ENCODE measurements at places on chromosomes 2 and 18.

GRCh38 chr2:43104106-43104505 is 122.3 kb downstream of the ZFP36L2 start:
- no peak for DNase-seq

- no peak for DNase-seq
Measured at GRCh38 chr2:137940154-137940553, 24.1 kb upstream of the HNMT start.

DNA sequence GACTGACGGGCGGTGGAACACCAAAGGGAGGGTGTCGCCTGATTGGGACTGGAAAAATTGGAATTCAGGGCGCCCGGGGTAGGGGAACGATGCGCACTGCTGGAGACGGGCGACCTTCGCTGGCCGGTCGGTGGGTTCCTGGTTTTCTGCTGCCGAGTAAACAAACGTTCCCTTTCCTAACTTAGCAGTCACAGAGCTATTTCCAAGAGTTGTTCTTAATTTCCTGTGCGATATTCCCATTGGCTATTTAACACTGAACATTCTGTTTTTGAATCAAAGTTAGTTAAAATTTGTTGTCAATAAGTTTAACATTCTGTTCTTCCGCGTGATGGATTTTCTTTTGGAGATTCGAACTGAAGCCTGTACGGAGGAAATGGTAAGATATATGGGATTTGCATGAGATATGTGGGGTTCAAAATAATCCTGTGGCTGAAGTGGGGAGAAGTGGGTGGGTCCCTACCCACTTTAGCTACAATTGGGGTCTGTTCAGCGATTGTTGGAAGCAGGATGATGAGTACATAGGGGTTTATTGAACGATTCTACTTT is 862 bp downstream of the C18orf54 start:
- no peak for DNase-seq

DNA sequence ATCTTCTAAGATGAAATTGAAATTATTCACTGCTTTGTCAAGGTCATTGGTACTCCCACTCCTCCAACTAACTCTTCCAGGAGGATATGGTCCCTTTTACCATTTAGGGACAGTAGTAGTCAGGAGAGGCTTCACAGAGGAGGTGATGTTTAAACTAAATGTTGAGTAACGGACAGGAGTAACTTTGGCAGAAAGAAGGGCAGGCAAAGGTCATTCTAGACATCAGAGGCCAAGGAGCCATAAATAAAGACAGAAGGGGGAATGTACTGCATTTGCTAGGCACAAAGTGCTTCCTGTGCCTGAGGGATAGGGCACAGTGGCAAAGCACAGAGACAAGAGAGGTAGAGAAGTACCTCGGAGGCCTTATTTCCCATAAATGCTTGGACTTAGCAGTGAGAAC is 14.6 kb upstream of the ACMSD start:
- no peak for DNase-seq

GRCh38 chr2:18276583-18277075 is 283.8 kb downstream of the RDH14 start:
- DNase-seq: no peak

- no peak for DNase-seq
Measured at GRCh38 chr18:68520406-68521075, 194.4 kb downstream of the TMX3 start.

GRCh38 chr2:19841918-19842693 is 59.7 kb downstream of the TTC32 start:
- DNase-seq: no peak

DNA sequence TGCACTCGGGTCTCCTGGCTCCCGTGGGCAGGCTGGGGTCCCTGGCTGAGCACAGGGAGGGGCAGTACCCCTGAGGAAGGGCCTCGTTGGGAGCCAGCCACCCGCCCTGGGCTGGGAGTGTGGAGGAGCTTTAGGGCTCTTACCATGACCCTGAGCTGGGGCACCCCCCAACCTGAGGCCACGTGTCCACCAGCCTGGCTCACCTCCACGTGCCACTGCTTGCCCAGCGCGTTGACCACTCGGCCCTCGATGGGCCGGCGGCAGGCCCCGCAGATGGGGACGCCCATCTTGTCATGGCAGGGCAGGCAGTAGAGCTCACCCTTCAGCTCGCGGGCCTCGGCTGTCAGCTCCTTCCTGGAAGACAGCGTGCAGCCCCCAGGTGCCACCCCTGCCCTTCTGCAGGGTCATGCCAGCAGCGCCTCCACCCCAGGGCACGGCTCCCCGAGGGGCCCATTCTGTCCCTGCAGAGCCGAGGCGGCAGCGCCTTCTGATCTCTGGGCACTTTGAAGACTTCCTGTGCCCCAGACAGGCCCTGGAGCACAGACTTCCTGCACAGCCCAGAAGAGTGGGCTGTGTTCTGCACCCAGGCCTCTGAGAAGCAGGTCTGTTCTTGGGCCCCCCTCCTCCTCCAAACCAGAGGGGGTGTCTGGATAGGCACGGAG is 4.0 kb upstream of the GPR17 start:
- DNase-seq: peak; percentile 70

DNA sequence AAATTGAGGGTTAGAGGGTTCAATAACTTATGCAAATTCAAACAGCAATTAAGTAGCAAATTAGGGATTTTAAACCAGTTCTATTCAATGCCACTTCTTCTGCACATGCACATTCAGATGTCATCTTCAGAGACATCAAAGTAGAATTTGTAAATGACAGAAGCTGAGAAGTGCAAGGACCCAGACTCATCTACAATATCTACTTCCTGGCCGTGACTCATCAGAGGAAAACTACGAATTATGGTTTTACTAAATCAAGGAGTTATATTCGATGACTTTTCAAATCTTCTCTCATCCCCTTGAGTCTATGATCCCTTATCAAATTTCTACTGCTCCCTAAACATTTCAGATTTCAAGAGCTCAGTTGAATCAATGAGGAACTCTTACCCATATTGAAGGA is 20.0 kb upstream of the STAT4 start:
- DNase-seq: no peak

DNA sequence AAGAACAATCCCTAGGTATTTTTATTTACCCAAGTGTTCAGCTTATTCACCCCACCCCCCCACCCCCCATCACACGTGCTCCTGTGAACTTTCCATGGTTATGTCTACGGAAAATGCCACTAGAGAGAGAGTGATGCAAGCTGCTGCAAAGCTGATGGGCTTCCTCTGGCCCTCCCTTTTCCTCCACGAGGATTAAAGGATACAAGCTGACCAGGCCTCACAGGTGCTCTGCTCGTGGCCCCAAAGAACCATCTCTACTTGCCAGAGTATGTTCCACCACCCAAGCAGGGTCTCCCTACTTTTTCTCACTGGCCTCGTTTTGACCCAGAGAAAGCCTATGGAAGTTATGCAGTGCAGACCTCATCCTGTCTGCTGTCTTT is 342.6 kb downstream of the CELF4 start:
- DNase-seq: no peak

GRCh38 chr2:86768189-86768949 is 22.3 kb downstream of the CD8A start:
- no peak for DNase-seq

GRCh38 chr2:12555012-12555645 is 161.6 kb upstream of the TRIB2 start:
- no peak for DNase-seq

DNA sequence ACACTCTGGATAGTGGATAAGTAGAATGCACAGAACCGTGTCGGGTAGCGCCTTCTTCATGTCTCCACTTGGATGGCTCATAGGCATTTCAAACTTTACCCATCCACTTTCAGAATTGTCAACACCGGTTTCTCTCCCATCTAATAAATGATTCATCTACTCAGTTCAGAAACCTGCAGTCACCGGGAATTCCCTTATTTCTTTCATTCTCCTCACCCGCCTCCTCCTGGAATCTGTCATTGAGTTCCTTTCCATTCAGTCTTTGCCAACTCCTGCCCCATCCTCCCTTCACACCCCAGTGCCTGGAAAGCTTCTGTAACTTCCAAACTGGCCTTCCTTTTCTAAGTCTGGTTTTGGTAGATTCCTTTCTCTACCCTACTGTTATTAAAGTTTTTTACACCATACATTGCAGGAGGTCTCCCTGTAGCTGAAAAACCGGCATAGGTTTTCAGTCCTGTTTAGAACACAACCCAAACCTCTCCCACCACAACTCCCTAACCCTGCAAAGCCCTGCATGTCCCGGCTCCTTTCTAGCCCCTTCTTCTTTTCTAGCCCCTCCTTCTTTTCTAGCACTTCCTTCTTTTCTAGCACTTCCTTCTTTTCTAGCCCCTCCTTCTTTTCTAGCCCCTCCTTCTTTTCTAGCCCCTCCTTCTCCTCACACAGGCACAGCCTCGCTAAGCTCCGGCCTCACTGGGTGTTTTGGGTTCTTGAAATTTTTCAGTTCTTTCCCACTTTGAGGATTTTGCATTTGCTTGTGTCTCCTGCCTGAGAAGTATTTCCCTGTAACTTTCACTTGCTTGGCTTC is 133.9 kb upstream of the KLHL14 start:
- DNase-seq: no peak

GRCh38 chr2:213923543-213923942 is 487.3 kb upstream of the VWC2L start:
- DNase-seq: no peak

DNA sequence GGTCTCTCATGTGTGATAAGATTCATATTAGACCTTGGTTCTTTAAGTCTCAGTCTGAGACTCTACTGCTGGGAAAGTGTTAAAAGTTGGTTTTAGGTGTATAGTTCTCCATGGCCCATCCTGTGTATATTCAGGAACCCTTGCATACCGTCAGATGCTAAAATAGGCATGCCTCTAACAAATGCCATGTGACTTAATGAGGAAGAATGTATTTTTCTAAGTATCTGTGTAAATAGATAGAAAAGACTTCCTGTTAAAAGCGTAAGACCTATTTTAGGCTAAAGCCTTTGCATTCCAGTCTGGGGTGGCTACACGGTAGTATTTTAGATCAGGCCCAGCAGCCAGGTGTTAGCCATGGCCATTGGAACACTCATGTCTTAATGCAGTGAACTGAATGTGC is 73.3 kb downstream of the RHBDD1 start:
- DNase-seq: no peak

DNA sequence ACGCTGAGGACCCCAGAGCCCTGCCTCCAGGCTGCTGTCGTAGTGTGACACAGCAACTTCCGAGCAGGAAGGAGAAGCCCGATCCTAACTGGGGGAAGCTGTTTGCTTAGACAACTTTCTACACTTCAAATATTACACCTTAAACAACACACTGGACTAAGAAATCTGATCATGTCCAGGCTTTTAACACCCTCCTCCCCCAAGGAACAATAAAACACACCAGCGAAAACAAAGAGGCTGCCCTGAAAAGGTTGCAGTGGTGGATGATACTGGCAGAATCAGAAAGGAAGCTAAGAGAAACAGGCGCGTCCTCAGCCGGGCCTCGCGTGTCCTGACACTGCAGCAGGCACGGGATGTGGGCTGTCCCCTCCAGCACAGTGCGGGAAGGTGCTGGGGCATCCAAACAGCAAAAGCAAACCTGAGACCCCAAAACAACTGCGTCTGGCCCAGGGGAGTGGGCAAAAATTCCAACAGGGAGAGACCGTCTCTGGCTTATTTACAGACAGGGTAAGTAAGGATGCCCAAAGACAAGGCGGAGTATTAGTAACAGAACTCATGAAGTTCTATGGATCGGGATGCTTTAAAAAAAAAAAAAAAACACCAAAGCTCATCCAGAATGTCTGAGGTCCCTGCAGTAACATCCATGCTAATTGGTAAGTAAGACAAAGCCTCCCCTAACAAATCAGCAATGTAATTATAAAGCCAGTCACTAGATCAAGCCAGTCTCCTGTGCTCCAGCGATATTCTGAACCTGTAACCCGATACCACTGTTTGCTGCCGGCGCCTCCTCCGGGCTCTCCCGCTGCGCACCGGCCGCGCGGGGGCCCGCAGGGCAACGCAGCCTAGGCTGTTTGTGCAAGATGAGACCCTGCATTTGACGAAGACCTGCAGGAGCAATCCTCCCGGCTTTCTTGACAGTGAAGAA is 9.0 kb downstream of the SERTAD2 start:
- peak; percentile 76 for DNase-seq

Data from activated CD8-positive, alpha-beta memory T cell treated with anti-CD3 and anti-CD28 coated beads, Interleukin-2, amount 50 U/mL, for 48 hours (primary cell).